ENCODE measurements at places on chromosomes 7 and 10. TPM values are rescaled to one million over a fixed set of nuclear protein-coding genes. Genes with fewer than 3 reads are reported as not detected.

DNA sequence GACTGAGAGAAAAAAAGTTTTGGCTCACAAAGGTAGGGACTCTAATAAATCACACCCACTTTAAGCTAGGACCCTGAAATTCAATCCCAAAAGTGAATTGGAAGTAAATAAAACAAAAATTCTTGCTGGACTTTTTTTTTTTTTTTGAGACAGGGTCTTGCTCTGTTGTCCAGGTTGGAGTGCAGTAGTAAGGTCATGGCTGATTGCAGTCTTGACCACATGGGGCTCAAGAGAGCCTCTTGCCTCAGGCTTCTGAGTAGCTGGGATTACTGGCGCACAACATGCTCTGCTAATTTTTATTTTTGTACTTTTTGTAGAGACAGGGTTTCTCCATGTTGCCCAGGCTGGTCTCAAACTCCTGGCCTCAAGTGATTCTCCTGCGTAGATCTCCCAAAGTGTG, 5.0 kb upstream of the LUC7L2 start:
- peaks cover 3% of the 10 kb centered on the region for H3K4me1 ChIP-seq
- no peaks in the 10 kb centered on the region for H3K27me3 ChIP-seq
- no peak for DNase-seq
- H3K4me3 ChIP-seq: no peak overlapping the region
- no peak overlapping the region for H3K27ac ChIP-seq

DNA sequence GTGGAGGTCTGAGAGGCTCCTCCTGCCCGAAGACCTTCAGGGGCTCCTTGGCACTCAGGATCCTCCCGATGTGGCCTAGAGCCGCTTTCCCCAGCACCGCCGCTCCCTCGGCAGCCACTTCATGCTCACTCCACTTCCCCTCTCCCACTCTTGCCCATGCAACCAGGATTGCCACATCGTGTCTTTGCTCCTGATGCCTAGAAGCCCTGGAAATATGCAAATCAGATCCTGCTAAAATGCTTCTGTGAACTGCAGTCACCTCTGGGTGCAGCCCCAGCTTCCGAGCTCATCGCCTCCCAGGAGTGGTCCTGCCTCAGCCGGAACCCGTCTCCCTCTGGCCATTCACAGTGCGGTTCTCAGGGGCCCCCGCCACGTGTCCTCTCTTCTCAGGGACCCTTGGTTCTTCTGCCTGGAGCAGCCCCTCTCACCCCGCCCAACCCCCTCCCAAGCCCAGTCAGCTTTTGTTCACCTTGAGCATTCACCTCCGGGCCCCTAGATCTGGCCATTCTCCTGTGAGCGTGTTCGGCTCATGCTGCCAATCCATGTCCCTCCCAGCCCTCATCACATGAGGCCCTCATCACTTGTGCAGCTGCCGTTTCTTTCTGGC, 175.5 kb downstream of the ADARB2 start:
- H3K4me1 ChIP-seq: peaks cover 4% of the 10 kb centered on the region
- H3K27me3 ChIP-seq: no peaks in the 10 kb centered on the region
- DNase-seq: no peak

DNA sequence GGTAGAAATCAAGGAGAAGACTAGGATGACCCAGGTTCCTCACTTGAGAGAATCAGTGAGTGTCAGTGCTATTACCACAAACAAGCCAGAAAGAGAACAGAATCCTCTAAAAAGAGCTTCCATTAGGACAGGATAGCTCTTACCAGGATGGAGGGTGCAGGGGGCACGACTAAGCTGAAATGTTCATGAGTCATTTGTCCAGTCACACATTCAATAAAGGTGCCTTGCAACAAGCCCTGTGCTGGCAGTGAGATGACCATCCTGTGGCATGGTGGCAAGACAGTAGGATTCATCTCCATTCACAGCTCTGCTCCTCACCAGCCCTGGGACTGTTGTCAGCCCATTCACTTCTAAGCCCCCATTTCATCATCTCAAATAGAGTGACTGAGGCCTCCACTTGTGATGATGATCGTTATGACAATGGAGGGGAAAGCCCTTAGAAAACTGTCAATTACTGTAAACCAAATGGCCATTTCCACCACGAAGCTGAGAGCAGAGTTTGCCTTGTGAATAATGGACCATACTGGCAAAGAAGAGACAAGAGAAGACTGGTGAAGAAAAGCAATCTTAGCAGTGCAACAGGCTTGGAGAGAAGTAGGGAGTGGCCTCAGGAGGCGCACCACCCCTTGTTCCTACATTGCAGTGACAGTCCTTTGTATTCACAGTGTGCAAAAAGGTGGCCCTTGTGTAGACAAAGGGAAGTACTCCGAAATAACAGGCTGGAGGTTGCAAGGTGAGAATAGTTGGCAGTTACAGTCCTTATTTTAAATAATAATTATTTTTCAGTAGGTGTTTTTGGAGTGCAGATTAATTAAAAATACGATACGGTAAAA, 9.0 kb upstream of the WIPF3 start:
- H3K27ac ChIP-seq: no peak overlapping the region
- no peaks in the 10 kb centered on the region for H3K4me1 ChIP-seq
- H3K4me3 ChIP-seq: no peak overlapping the region
- peaks cover 9% of the 10 kb centered on the region for H3K27me3 ChIP-seq

GRCh38 chr7:129969881-129970446, 17.2 kb upstream of the UBE2H start:
- no peaks in the 10 kb centered on the region for H3K36me3 ChIP-seq
- no peak for DNase-seq
- H3K4me1 ChIP-seq: no peaks in the 10 kb centered on the region
- H3K27me3 ChIP-seq: no peaks in the 10 kb centered on the region

- DNase-seq: peak; percentile 16
- H3K27ac ChIP-seq: no peak overlapping the region
- peaks cover 17% of the 10 kb centered on the region for H3K27me3 ChIP-seq
- no peaks in the 10 kb centered on the region for H3K4me1 ChIP-seq
- H3K4me3 ChIP-seq: no peak overlapping the region
Measured at GRCh38 chr7:76260171-76260703, 42.2 kb upstream of the HSPB1 start.

GRCh38 chr7:38451840-38452239, 178.4 kb upstream of the TARP start:
- H3K27ac ChIP-seq: no peak overlapping the region
- H3K36me3 ChIP-seq: no peaks in the 10 kb centered on the region
- no peak for DNase-seq
- no peak overlapping the region for H3K4me3 ChIP-seq
- H3K4me1 ChIP-seq: no peaks in the 10 kb centered on the region

- no peaks in the 10 kb centered on the region for H3K4me1 ChIP-seq
- H3K4me3 ChIP-seq: no peak overlapping the region
- H3K36me3 ChIP-seq: no peaks in the 10 kb centered on the region
- H3K27me3 ChIP-seq: no peaks in the 10 kb centered on the region
- no peak for DNase-seq
Measured at GRCh38 chr10:60384708-60385398, 4.8 kb downstream of the ANK3 start.

GRCh38 chr10:11509036-11509435, 102.4 kb downstream of the USP6NL start:
- DNase-seq: no peak
- H3K4me1 ChIP-seq: no peaks in the 10 kb centered on the region
- peaks cover 3% of the 10 kb centered on the region for H3K36me3 ChIP-seq
- H3K4me3 ChIP-seq: no peak overlapping the region

- no peaks in the 10 kb centered on the region for H3K27me3 ChIP-seq
- no peak for DNase-seq
- H3K27ac ChIP-seq: no peak overlapping the region
- H3K36me3 ChIP-seq: no peaks in the 10 kb centered on the region
Measured at GRCh38 chr10:20630092-20630643, 266.9 kb downstream of the NEBL start.

DNA sequence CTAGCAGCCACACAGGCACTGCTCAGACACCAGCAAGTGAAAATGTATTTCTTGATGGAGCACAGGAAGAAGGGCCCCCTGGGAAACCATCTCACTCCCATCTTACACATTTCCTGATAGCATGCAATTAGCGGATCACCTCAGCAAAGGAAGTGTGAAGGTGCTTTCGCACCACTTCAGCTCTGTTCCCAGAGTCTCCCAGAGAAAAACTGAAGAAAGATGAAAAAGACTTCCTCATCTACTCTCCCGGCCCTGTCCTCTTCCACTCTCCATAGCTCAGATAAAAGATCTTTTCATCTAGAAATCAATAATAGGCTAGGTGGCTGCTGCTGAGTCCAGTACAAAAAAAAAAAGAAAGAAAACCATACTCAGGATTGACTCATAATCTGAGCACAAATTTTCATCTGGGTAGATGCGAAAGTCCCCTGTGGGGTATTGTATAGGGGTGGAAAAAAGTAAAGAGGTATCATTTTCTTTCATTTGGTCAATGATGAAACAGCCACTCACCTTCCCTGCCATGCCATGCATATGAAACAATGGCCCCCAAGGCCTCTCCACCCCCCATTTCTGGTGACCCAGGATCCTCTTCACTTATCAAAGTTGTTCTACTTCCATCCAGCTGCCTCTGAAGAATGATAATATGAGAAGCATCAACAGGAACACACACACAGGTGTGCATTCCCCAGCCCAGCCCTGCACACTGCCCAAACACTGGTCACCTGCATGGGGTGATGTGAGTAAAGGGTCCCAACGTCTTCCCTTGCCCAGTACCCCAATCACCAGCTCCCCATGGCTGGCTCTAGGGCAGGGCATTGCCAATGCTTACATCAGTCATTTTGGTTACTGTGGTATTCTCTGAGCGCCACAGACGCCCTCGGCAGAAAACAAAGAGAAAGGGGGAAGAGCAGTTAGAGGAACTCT, 48.8 kb upstream of the DGKI start:
- no peaks in the 10 kb centered on the region for H3K36me3 ChIP-seq
- H3K27me3 ChIP-seq: no peaks in the 10 kb centered on the region
- DNase-seq: no peak
- no peak overlapping the region for H3K4me3 ChIP-seq
- H3K27ac ChIP-seq: no peak overlapping the region

GRCh38 chr7:142873281-142873784, 12.2 kb downstream of the TRPV6 start:
- H3K4me1 ChIP-seq: no peaks in the 10 kb centered on the region
- no peak overlapping the region for H3K4me3 ChIP-seq
- H3K27me3 ChIP-seq: no peaks in the 10 kb centered on the region
- H3K27ac ChIP-seq: no peak overlapping the region
- peaks cover 51% of the 10 kb centered on the region for H3K36me3 ChIP-seq
- DNase-seq: no peak

DNA sequence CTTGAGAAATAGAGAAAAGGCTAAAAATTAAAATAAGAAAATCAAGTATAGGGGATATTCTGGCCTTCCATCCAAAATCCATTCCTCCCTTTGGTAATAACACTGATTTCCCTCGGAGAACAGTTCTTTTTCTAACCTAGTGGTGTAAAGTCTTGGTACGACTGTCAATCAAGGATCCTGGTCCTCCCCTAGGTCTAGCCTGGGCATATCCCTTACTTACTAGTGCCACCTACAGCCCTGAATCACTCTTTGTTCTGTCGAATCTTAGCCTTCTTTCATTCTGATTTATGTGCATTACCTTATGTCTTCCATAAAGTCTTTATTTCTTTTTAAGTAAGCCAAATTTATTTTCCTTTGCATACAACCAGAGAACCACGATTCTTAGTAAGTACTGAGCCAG, 298.7 kb upstream of the LRRTM3 start:
- no peak overlapping the region for H3K4me3 ChIP-seq
- no peak for DNase-seq
- H3K27me3 ChIP-seq: no peaks in the 10 kb centered on the region

GRCh38 chr10:122499491-122499941, 38.2 kb downstream of the HTRA1 start:
- H3K27ac ChIP-seq: no peak overlapping the region
- H3K27me3 ChIP-seq: no peaks in the 10 kb centered on the region
- no peaks in the 10 kb centered on the region for H3K36me3 ChIP-seq
- H3K4me3 ChIP-seq: no peak overlapping the region
- DNase-seq: no peak

DNA sequence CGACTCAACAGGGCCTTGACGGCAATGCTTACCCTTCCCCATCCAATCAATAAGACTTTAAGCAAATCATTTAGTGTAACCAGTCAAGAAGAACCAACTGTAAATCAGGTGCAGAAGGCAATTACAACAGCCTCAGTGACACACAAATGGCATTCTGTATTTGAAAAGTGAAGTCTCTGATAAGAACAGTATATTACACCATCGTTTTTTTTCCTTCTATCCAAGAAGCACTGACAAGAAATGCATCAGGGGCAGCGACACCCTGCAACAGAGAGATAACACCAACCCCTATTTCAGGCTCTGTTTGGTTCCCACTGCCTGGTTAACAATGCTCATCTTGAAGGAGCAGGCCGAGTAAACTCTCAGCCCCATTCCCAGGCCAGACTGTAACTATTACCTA, 204.0 kb upstream of the AOAH start:
- no peak overlapping the region for H3K27ac ChIP-seq
- H3K36me3 ChIP-seq: no peaks in the 10 kb centered on the region
- no peak overlapping the region for H3K4me3 ChIP-seq
- no peaks in the 10 kb centered on the region for H3K4me1 ChIP-seq

DNA sequence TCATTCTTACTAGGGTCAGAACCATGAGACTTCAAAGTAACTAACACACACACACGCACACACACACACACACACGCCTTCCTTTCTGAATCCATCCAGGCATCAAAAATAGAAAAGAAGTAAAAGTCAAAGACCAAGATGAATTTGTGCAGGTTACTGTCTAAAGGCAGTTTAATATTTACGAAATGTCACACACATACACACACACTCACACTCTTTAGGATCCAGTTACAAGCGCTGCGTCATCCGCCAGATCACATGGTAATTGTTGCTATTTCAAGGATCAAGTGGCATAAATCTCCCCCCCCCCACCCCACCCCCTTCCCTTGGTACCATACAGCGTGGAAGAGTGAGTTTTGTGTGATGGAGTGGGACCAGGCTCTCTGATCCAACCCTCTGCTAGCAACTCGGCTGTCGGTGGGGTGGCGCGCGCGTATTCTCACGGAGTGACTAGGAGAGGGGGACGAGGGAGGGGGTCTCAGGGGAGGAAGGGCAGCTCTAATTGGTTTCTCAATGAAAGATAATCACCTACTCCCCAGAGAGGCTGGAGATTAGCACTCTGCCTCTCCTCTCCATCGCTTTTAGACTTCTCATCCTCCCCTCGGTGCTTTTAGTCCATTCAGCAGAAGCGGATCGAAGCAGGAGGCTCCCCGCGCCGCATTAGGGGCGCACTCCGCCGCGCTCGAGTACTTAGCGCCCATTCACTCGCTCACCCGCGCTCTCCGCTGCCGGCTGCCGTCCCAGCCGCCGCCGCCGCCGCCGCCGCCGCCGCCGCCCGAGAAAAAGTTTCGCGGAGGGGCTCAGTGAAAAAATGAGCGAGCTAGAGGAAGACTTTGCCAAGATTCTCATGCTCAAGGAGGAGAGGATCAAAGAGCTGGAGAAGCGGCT, 83.5 kb upstream of the PRKG1 start:
- no peaks in the 10 kb centered on the region for H3K4me1 ChIP-seq
- H3K36me3 ChIP-seq: no peaks in the 10 kb centered on the region
- H3K4me3 ChIP-seq: peak overlapping the region; percentile 39
- no peak overlapping the region for H3K27ac ChIP-seq
- DNase-seq: no peak

- H3K4me3 ChIP-seq: no peak overlapping the region
- H3K27me3 ChIP-seq: no peaks in the 10 kb centered on the region
- no peak for DNase-seq
Measured at GRCh38 chr10:77901743-77902142, 24.8 kb downstream of the DLG5 start.

C10orf120 gene
- not detected for total RNA-seq

POU6F2 gene
- 0.05 TPM for total RNA-seq

MRLN gene
- 0.47 TPM for total RNA-seq

ACSL5 gene
- total RNA-seq: 13.0 TPM
